ENCODE measurements at places on chromosomes 16 and 17. TPM values are rescaled to one million over a fixed set of nuclear protein-coding genes. Genes with fewer than 3 reads are reported as not detected.
A peak's percentile ranks its signal among the peaks of the same experiment; 100 is the strongest.

DNA sequence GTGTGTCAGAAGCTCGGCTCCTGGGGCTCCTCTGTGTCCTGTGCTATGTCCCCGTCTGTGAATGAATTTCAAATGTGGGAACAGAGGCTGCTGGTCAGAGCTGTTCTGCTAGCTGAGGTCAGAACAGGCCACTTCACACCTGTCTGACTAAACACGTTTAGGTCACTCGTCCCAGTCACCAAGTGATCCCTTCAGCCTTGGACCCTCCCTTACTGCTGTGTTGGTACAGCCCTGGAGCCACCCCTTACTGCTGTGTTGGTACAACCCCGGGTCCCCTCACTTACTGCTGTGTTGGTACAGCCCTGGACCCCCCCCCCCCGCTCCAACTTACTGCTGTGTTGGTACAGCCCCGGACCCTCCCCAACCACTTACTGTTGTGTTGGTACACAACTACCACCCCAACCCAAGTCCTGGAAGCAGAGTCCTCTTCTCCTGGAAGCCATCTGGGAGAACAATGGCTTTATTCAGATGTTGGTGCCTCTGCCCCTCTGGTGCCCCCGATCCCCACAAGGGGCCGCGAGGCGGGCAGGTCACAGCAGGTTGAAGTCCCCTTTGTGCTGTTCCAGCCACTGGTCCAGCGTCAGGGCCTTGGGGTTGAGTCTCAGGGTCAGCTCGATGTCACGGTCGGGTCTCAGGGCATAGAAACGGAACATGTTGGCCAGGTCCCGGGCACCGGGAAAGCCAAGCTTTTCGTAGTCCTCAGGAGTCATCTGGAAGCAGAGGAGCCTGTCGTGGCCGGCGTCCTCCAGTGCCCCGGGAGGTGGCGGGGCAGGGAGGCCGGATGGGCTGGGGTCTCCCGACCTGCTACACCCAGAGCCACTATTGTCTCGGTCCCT is 13.0 kb downstream of the NMRAL1 start:
- DNase-seq: no peak

DNA sequence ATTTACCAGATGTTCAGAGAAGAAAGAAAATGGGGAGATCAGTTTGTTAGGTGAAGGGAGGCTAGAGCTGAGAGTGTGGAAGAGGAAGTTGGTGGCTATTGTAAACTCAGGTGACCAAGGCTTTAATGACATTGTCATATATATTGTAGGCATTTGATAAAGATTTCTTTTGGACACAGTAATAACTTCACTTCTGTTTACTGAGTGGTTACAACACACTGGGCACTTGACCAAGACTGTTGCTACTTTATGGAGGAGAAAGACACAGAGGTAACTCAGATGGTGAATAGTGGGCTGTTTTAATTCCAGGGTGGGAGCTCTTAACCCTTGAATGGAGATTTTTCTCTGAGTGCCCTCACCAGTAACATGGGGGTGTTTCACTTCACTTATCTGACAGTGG is 46.0 kb downstream of the TNRC6A start:
- DNase-seq: no peak

- DNase-seq: peak; percentile 11
Measured at GRCh38 chr17:58991718-58992331, 114.9 kb downstream of the TRIM37 start.

GRCh38 chr17:79305768-79306423 is 231.3 kb downstream of the ENGASE start:
- DNase-seq: peak; percentile 21

DNA sequence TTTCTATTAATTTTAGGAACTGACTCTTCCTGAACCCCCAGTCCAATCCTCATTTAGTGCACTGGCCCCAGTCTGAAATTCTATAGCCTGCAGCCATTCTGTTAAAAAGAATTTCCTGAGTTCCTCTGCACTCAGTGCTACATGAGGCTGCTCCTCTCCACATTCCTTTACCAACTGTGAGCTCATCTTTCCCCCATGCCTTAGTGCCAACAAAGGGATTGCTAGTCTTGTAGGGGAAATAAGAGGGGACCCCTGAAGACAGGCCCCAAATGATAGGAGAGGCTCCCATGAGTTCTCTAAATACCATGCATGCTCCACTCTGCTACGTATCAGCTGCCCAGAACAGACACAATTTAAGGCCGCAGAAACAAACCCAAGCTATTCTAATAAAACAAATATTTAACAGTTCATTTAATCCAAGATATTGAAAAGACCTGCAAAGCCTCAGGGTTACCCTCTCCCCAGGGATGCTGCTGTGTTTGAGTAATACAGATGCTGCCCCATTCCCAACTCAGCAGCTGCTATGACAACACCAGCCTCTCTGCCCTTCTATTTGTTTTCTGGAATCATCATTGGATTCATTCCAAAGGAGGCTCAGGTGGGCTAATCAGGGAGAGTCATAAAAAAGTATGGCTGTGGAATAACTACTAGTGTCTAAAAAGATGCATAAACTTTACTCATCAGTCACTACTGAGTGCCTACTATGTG is 228.5 kb downstream of the TOX3 start:
- no peak for DNase-seq

- no peak for DNase-seq
Measured at GRCh38 chr16:51313198-51313597, 162.1 kb upstream of the SALL1 start.

The BRIP1 gene
- total RNA-seq: 33.3 TPM

The ALDOC gene
- total RNA-seq: 2.4 TPM

The KRTAP2-2 gene
- total RNA-seq: not detected

The MOSMO gene
- total RNA-seq: 5.8 TPM

The SDK2 gene
- total RNA-seq: 0.33 TPM

The OR3A3 gene
- total RNA-seq: 0.23 TPM
